ENCODE measurements at places on chromosomes 1 and 21.
A peak's percentile ranks its signal among the peaks of the same experiment; 100 is the strongest.

DNA sequence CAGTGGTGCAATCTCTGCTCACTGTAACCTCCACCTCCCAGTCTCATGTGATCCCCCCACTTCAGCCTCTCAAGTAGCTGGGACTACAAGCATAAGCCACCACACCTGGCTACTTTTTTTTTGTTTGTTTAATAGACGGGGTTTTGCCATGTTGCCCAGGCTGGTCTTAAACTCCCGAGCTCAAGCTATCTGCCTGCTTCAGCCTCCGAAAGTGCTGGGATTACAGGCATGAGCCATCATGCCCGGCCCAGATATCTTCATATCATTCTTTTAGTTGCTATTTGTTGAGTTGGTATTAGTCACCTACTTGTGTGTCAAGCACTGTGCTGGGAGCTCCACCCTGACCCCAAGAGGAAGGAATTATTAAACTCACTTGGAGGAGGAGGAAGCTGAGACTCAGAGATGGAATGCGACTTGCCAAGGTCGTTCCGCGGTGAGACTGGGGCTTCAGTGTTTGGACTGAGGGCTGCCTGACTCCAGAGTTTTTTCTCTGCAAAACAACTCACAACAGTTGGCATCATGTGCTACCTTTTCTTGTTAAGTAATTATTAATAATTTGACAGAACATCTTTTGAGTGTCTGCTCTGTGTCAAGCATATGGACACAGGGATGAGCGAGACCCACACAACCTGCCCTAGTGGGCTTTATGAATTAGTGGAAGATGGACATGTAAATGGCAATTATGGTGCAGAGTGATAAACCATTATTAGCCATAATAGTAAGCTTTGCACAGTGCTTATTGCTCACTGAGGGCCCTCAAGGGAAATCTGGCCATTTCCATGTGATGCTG lies 132.0 kb downstream of the FOXD2 start:
- DNase-seq: peak; percentile 96

- peak; percentile 90 for DNase-seq
Observed at GRCh38 chr21:45386728-45387371, 18.1 kb upstream of the COL18A1 start.

GRCh38 chr1:172531412-172532182 lies 1.4 kb upstream of the SUCO start:
- DNase-seq: no peak

DNA sequence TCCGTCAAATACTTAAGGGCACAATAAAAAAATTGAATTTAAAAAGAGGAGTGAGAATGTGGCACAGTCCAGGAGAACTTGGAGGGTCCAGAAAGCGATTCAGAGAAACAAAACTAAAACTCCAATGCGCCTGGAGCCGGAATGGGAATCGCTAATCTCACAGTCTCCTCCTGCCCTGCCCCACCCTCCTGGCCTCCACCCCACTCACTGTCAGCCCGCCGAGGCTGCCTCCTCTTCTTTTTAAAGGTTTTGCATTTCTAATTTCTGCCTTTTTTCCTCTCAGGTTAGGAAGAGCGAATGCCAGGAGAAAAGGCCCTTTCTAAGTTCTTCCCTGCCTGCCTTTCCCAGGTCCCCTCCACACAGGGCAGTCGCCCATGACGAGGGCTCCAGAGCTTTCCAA lies 135.3 kb downstream of the ZBTB18 start:
- no peak for DNase-seq

DNA sequence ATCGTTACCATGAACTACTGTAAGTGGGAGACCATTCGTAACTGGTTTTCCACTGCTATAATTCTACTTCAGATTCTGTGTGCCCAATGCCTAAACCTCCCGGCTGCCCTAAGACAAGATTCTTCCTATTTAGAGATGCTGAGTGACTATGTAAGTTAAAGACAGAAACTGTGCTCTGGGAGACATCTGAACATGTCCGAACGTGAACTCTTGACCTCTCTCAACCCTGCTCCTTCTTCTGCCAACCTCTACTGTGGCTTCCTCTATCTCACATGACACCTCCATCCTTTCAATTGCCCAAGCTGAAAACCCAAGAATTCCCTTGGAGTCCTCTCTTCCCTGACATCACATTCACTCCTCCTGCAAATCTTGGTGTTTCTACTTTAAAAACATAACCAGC lies 182.9 kb downstream of the AKT3 start:
- no peak for DNase-seq

Measured in fibroblast of skin of back (primary cell).